Thoracic aorta (tissue), 2 donors: ENCODE measurements at places on chromosomes 2 and 18. TPM values are rescaled to one million over a fixed set of nuclear protein-coding genes. Genes with fewer than 3 reads are reported as not detected.

Gene ALPI
- not detected for total RNA-seq

Gene SCYGR2
- total RNA-seq = not detected

Gene PLCD4
- total RNA-seq = 8.3 TPM

Gene TXNL4A
- total RNA-seq = 31.5 TPM

Gene IL36RN
- not detected for total RNA-seq

Gene VWC2L
- not detected for total RNA-seq

Gene CLEC4F
- total RNA-seq = not detected

Gene DPP10
- not detected for total RNA-seq

Gene GCG
- not detected for total RNA-seq

Gene CD302
- 115 TPM for total RNA-seq

- no peak overlapping the region for H3K4me3 ChIP-seq
- no peaks in the 10 kb centered on the region for H3K27me3 ChIP-seq
- DNase-seq = no peak
Observed at GRCh38 chr2:64760128-64760527, 106.4 kb upstream of the SERTAD2 start.

DNA sequence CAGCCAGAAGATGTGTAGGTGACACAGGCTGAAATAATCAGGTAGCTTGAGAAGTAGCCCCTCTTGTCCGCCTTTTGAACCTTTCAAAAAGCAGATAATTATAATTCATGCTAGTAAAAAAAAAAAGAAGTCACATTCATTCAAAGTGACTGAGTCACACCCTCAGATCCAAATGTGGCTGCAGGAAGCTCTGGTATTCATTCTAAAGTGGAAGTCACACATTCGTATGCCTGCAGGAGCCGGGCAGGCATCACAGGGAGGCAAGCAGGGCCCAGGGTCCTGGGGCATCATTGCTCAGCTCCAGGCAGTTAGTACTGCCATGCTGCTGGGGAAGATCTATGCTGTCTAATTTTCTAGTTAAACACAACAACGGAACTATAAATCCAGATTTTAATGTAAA lies 21.7 kb upstream of the RAB11FIP5 start:
- no peak overlapping the region for H3K27ac ChIP-seq
- H3K36me3 ChIP-seq = no peaks in the 10 kb centered on the region
- no peaks in the 10 kb centered on the region for H3K27me3 ChIP-seq
- DNase-seq = no peak
- no peaks in the 10 kb centered on the region for H3K4me1 ChIP-seq
- no peak overlapping the region for H3K4me3 ChIP-seq

DNA sequence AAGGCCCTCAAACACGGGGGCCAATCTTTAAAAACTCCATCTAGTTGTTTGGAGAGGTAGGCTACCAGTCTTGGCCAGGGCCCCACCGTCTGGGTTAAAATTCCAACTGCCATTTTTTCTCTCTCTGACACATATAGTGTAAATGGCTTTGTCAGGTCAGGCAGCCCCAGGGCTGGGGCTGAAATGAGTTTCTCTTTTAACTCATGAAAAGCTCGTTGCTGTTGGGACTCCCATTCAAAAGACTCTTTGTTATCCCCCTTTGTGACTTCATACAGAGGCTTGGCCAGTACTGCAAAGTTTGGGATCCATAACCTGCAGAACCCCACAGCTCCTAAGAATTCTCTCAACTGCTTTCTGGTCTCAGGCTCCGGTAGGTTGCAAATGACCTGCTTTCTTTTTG lies 99.4 kb upstream of the SLC1A4 start:
- H3K4me1 ChIP-seq = no peaks in the 10 kb centered on the region
- no peak for DNase-seq
- H3K27ac ChIP-seq = no peak overlapping the region
- no peaks in the 10 kb centered on the region for H3K27me3 ChIP-seq
- H3K4me3 ChIP-seq = no peak overlapping the region

- no peak for DNase-seq
- no peak overlapping the region for H3K27ac ChIP-seq
- H3K4me3 ChIP-seq = no peak overlapping the region
- no peaks in the 10 kb centered on the region for H3K27me3 ChIP-seq
- H3K36me3 ChIP-seq = no peaks in the 10 kb centered on the region
Observed at GRCh38 chr2:16113568-16113967, 173.2 kb downstream of the MYCN start.

- no peaks in the 10 kb centered on the region for H3K36me3 ChIP-seq
- no peak overlapping the region for H3K27ac ChIP-seq
- H3K27me3 ChIP-seq = no peaks in the 10 kb centered on the region
- H3K4me1 ChIP-seq = no peaks in the 10 kb centered on the region
- no peak for DNase-seq
Observed at GRCh38 chr2:119425620-119426395, 5.8 kb upstream of the TMEM37 start.

DNA sequence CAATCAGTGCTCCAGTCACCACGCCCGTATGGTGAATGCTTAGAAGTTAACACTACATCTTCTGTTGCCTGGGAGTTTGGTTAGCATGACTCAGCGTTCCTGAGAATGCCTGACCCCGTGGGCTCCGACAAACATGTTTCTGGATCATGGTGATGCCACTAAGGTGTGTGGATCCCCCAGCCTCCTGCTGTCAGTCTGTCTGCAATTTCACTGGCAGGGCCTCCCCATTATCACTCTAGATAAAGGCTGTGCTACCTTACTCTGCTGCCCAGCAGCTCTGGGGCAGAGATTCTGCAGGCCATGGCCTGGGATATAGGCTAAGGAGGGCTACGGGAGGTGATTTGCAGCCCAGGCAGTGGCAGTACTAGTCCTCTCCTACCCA lies 66.0 kb downstream of the STPG4 start:
- peaks cover 41% of the 10 kb centered on the region for H3K4me1 ChIP-seq
- no peaks in the 10 kb centered on the region for H3K27me3 ChIP-seq
- no peak overlapping the region for H3K4me3 ChIP-seq
- H3K36me3 ChIP-seq = no peaks in the 10 kb centered on the region
- H3K27ac ChIP-seq = no peak overlapping the region
- DNase-seq = no peak

DNA sequence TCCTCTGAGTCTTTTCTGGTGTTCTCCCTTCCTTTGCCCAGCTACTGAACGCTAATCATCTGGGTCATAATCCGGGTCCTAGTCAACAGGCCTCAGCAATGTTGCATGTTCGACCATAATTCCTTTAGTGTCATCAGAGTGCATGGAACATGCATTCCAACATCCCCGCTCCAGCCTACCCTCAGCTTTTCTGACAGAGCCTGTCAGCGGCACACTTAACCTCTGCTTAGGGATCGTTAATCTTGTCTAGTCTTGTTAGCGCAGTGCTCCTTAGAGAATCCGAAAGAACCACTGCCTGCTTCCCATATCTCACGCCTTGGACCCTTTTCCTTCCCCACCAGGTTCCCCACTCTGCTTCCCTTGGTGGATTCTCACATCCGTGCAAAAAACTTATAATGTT lies 767.9 kb upstream of the ID2 start:
- no peaks in the 10 kb centered on the region for H3K4me1 ChIP-seq
- DNase-seq = no peak
- no peak overlapping the region for H3K27ac ChIP-seq

GRCh38 chr2:4427083-4427482 lies 723.7 kb downstream of the DCDC2C start:
- no peak overlapping the region for H3K27ac ChIP-seq
- H3K36me3 ChIP-seq = no peaks in the 10 kb centered on the region
- H3K27me3 ChIP-seq = no peaks in the 10 kb centered on the region
- no peaks in the 10 kb centered on the region for H3K4me1 ChIP-seq

- peaks cover 17% of the 10 kb centered on the region for H3K4me1 ChIP-seq
- no peaks in the 10 kb centered on the region for H3K36me3 ChIP-seq
- H3K27me3 ChIP-seq = no peaks in the 10 kb centered on the region
- H3K4me3 ChIP-seq = peak overlapping the region; percentile 68
Observed at GRCh38 chr2:241541564-241542277, 16.8 kb upstream of the BOK start.

DNA sequence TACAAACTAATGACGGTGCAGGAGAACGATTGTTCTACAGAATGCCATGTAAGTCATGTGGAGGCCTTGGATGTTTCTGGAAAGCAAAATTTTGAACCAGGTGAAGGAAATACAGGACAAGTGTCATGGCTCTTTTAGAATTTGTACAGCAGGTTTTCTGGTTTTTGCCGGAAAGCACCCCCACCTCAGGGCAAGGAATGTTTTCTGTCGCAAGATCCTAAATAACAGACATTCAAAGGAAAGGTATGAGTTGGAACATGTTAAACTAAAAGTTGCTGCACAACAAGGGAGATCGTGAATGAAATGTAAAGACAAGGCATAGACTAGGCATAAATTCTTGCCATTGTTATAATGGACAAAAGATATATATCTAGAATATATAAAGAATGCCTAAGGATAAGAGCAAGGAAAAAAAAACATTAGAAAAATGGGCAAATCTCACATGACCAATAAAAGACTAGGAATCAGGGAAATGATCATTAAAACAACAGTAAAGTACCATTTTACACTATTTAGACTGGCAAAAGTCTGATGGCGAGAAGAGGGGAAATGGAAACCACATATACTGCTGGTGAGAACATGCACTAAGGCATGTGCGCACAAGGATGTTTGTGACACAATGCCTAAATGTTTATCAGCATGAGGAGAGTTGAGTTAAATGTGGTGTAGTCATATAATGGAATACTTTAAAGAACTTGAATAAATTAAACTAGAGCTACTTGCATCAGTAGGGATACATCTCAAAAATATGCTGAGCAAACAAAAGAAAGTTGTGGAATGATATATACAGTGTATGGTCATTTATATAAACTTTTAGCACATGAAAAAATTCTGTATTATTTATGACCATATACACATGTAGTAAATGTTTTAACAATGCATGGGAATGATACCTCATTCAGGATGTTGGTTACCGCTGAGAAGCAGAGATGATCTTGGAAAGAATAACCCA lies 127.0 kb downstream of the EML6 start:
- no peaks in the 10 kb centered on the region for H3K4me1 ChIP-seq
- no peak overlapping the region for H3K27ac ChIP-seq
- no peaks in the 10 kb centered on the region for H3K36me3 ChIP-seq
- no peak for DNase-seq

DNA sequence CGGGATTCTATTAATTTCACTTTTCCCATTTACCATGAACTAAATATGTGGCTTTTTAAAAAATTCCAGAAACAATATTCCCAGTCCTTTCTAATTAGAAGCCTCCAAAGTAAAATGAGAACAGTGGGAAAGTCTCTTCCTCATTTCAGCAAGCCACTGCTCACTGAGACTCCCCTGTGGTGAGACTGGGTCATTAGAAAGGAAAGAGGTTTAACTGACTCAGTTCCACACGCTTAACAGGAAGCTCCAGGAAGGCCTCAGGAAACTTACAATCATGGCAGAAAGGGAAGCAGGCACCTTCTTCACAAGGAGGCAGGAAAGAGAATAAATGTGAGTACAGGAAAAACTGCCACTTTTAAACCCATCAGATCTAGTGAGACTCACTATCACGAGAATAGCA lies 258.9 kb upstream of the CHAC2 start:
- H3K4me1 ChIP-seq = peaks cover 6% of the 10 kb centered on the region
- no peak overlapping the region for H3K4me3 ChIP-seq
- no peaks in the 10 kb centered on the region for H3K36me3 ChIP-seq

GRCh38 chr2:49194701-49195100 lies 40.4 kb upstream of the FSHR start:
- H3K4me3 ChIP-seq = no peak overlapping the region
- no peak for DNase-seq
- no peaks in the 10 kb centered on the region for H3K4me1 ChIP-seq
- H3K27ac ChIP-seq = no peak overlapping the region
- H3K36me3 ChIP-seq = no peaks in the 10 kb centered on the region
- H3K27me3 ChIP-seq = no peaks in the 10 kb centered on the region

DNA sequence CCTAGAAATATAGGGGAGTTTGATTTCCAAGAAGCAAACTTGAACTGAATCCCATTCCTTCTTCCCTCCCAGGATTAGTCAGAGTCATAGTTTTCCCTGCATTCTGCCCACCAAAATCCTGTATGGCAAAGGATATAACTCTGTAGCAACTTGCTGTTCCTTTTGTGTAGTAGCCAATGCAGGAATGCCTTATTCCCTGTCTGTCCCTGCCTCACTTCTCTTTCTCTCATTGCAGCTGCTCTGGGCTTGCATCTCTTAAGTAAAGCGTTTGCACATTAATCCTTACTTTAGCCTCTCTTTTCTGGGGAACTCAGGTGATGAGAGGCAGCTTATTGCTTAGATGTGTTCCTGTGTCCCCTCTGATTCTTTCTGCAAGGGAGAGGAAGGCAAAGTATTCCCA lies 333.1 kb upstream of the VWC2L start:
- no peaks in the 10 kb centered on the region for H3K27me3 ChIP-seq
- H3K36me3 ChIP-seq = no peaks in the 10 kb centered on the region
- no peaks in the 10 kb centered on the region for H3K4me1 ChIP-seq
- no peak for DNase-seq
- no peak overlapping the region for H3K27ac ChIP-seq

- H3K36me3 ChIP-seq = no peaks in the 10 kb centered on the region
- no peak for DNase-seq
- H3K27me3 ChIP-seq = no peaks in the 10 kb centered on the region
Observed at GRCh38 chr2:725468-725867, 48.3 kb upstream of the TMEM18 start.

- no peak for DNase-seq
- H3K4me1 ChIP-seq = no peaks in the 10 kb centered on the region
- H3K27ac ChIP-seq = no peak overlapping the region
- H3K4me3 ChIP-seq = no peak overlapping the region
- no peaks in the 10 kb centered on the region for H3K36me3 ChIP-seq
- H3K27me3 ChIP-seq = no peaks in the 10 kb centered on the region
Observed at GRCh38 chr18:45197526-45197970, 417.7 kb upstream of the SLC14A2 start.

DNA sequence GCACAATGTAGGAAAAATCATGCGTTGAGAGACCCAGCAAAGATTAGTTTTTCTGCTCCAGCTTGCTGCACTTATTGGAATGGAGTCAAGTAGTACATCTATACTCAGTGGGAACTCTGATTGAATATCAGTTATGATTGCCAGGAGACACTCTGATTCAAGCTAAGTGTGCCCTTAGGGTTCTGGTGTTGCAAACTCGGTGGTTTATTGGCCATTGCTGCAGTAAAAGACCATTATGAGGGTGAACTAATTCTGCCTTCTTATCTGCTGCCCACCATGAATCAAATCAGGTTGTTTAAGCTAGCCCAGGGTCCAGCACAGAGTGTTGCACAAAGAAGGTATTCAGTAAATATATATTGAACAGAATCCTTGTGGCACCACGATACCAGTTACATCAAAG lies 74.8 kb upstream of the GLS start:
- DNase-seq = no peak
- H3K36me3 ChIP-seq = no peaks in the 10 kb centered on the region
- H3K27ac ChIP-seq = no peak overlapping the region
- no peak overlapping the region for H3K4me3 ChIP-seq
- no peaks in the 10 kb centered on the region for H3K4me1 ChIP-seq
- H3K27me3 ChIP-seq = no peaks in the 10 kb centered on the region
